ENCODE measurements at places on chromosomes 3 and 15. TPM values are rescaled to one million over a fixed set of nuclear protein-coding genes. Genes with fewer than 3 reads are reported as not detected.

DNA sequence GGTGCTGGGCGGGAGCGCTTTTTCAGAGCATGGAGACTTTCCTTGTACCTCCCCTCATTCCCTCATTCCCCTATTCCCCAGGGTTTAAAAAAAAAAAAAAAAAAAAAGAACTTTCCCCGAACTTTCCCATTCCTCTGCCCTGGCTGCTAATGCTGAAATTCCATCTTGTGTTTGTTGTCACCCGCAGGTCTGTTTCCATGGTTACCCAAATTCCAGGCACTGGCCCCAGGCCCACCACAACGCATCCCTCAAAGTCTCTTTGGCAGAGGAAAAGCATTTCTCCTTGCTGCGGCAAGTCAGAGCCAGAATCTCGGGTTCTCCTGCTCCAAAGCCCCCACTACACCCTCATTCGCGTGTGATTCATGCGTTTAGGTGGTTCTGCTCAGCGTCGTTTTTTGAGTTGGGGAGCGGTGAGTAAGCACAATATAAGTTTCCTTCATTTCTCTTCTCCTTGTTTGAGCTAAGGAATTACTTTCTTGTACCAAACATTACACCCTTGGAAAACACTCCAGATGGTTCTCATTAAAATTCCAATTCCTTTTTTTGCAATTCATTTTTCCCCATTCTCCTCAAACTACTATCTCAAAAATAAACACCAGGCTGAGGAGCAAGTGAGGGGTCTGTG, 21.6 kb downstream of the ANAPC13 start:
- no peak for DNase-seq

- DNase-seq, result no peak
Measured at GRCh38 chr3:55718074-55718473, 231.0 kb upstream of the WNT5A start.

- DNase-seq, result no peak
Measured at GRCh38 chr3:185317674-185318073, 45.3 kb upstream of the MAP3K13 start.

- peak; percentile 44 for DNase-seq
Measured at GRCh38 chr3:167684388-167684993, 30.7 kb upstream of the WDR49 start.

DNA sequence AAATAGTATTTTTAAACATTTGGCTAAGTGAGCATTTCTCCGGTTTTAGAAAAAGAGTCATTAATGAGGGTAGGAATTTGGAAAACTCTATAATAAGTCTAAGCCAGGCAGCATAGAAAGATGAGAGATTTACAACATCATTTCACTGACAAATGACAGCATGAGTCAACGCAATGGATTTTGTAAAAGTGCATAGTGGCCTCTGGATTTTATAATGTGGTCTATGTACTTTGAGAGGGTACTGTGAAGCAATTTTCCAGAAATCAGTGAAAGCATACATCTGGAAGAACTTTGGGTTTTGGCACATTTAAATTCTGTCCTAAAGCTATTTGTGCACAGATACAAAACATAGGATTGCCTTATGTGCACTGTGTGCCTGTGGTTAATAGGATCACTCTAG, 130.8 kb upstream of the CCNL1 start:
- no peak for DNase-seq

DNA sequence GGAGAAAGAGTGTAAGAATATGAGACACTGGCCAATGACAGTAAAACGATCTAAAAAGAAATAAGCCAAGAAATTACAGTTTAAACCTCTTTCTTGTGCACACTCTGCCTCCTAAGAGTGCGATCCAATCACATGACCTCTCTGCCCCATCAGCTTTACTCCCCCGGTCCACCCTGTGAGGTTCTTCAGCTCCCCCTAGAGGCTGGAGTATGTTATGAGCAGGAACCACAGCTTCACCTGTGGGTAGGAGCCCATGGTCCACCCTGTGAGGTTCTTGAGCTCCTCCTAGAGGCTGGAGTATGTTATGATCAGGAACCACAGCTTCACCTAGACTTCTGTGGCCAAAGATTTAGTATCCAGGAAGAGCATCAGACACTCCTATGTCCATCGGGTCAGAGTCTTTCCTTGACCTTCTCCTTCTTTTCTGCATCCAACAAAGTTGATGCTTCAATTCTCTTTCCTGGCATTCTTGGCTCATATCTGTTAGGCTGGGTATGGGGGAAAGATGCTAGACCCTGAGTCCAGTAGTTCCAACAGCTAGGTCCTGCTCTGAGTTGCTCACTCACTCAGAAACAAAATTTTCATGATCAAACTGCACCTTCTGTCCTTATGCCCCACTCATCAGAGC, 164.0 kb downstream of the MINAR1 start:
- DNase-seq, result peak; percentile 54

GRCh38 chr3:25212736-25213135, 215.3 kb upstream of the RARB start:
- DNase-seq, result no peak

GRCh38 chr15:76330080-76330680, 6.4 kb upstream of the ISL2 start:
- DNase-seq, result no peak

DNA sequence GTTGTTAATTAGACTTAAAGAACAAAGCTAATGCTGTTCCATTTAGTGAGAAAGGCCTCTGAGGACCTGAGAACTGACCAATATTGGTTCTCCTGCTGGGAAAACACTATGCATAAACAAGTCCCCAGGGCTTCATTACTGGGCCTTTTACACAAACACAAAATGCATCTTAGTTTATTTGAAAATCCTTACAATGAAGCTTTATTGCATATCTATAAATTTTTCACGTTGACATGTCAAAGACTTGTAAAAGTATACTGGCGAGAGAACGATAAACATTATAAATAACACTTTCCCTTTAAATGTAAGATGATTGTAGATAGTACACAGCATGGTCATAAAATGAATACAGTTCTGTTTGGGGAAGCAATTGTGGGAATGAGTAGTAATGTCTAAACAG, 151.7 kb downstream of the ROBO2 start:
- DNase-seq, result no peak

DNA sequence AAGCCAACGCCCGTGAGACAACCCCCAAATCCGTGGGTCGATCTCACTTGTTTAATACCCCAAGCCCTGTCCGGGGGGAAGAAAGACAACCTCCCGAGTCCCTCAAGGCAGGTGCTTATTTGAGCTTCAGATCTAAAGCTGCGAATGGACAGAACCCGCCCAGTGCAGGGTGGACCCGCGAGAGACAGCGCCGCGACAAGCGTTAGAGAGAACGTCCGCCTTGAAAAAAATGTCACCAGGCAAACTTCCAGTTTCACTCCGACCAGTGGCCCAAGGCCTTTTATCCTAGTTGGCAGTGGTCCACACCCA, 740 bp upstream of the OXSR1 start:
- no peak for DNase-seq

DNA sequence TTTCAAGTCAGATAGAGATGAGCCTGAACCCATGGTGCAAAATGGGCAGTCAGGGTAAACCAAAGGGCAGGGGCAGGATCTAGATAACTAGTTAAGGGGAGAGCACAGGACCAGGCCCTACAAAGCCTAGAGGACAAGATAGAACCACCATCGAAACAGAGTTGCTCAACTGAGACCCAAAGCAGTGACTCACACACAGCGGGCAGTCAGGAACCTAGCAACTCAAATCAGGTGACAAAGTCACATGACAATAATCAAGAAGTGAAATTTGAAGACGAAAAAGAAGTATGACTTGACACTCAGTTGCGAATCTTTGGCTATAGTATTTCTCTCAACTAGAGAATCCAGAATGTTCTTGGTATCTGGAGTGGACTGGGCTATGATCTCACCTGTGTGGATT, 136.0 kb upstream of the PTPRG start:
- no peak for DNase-seq

DNA sequence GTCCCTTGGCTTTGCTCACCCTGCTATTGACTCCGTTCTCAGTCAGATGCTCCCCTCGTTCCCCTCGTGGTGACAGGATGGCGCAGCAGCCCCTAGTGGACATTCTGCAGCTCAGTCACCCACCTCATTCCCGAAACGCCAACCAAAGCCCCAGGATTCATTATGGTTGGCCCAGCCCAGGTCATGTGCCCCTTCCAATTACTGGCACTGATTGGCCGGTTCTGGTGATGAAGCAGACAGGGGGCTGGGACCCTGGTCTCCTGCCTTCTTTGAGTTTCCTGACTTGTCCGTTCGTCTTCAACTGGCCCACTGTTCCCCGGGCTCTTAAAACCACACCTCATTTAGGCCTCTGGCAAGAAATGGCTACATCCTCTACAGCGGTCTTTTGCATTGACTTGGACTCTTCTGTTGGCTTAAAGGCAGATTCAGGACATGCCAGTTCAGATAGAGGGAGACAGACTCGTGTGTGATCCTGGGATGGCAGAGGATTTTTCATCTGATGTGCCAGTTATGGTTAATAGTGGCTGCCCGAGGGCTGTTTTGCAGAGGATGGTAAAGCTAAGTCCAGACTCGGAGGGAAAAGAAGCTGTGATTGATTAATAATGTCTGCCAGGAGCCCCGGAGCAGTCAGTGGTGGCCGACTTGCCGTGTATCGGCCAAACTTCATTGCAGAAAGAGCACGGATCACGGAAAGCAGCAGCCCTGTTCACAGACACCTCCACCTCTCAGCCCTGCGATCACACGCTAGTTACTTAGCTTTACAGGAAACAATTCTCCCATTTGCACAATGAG, 37.8 kb downstream of the LSM3 start:
- DNase-seq, result peak; percentile 68

DNA sequence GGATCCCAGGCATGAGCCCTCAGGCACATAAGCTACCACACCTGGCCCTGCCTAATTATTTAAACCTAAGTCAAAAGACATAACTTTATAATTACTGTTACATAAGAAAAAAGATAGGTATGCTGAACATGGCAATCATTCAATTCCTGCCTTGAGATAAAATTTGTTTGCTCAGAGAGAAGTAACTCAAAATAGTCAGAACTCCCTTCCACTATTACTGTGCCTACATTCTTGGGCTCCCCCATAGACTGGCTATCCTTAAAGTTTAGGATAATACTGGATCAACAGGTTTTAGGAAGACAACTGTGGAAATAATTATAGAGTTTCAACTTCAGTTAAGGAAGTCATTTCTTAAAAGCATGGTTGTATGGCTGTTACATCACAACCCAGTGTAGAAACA, 9.9 kb downstream of the WDR53 start:
- DNase-seq, result no peak

DNA sequence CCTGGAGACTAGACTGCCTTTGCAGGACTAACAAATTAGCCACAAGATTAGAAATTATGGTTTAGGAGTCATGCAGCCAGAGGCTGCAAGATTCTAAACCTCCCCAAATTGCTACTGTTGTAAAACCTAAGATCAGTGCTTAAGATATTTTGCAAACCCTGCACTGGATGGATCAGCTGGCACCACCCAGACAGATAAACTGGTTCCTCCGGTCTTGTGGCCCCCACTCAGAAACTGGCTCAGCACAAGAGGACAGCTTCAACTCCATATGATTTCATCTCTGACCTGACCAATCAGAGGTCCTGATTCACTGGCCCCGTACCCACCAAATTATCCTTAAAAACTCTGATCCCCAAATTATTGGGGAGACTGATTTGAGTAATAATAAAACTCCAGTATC, 19.5 kb upstream of the PXYLP1 start:
- no peak for DNase-seq

- no peak for DNase-seq
Measured at GRCh38 chr3:124985349-124985748, 50.8 kb upstream of the MUC13 start.

GRCh38 chr15:81282606-81282895, 41.4 kb downstream of the STARD5 start:
- DNase-seq, result no peak

- no peak for DNase-seq
Measured at GRCh38 chr3:185549122-185549521, 3.3 kb downstream of the LIPH start.

- DNase-seq, result no peak
Measured at GRCh38 chr3:25665315-25666280, 891 bp upstream of the TOP2B start.

GRCh38 chr3:173395412-173396181, 1.9 kb upstream of the NLGN1 start:
- no peak for DNase-seq

DNA sequence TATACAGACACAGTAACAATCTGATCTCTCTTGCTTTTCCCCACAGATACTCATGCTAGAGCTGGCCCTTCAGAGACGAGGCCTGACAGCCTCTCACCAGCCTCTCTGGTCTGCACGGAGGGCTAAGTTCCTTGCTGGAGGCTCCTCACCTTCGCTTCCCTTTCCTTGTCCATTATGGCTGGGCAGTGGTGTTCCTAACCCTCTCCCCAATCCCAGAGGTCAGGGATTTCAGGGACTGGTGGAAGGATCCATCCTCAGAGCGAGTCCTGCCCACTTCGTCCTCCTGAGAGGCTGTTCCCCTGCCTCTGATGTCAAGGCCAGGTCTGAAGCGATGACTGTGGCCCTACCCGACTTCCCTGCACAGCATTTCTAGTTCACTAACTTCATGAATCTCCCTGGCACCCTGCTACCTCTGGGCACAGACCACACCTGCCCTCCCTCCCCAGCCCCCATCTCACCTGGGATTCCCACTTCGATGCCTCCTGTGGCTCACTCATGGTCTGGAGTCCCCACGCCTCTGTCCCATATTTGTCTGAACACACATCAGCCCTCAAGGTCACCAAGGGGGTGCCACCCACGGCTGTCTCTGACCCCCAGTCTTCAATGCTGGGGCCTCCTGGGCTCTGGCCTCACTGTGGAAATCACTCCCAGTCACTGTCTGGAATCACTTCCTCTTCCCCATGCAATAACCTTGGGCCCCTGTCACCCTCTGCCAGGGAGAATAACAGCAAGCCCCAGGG, 124.9 kb upstream of the PRR20G start:
- DNase-seq, result peak; percentile 27

DNA sequence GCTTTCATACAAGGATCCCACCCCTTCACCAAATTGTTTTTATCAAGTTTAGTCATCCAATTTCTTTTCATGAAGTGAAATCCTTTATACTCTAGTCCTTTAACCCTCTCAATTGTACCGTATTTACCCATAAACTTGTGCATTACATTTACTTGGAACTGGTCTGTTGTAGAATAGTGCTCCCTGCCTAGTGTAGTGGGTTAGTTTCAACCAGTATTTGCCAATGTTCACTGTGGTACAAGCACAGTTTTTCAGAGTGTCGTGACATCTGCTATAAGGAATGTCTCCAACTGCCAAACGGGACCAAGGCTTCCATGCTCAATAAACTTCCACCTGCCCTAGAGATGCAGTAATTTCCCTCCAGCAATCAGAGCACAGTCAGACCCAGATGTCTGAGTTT, 211.9 kb downstream of the KCNAB1 start:
- no peak for DNase-seq

ISL2 gene
- total RNA-seq, result not detected

GOLGA8G gene
- total RNA-seq, result not detected

TM6SF1 gene
- 1.6 TPM for total RNA-seq

CDHR4 gene
- not detected for total RNA-seq

AHSG gene
- 4,470 TPM for total RNA-seq

TRIM42 gene
- total RNA-seq, result not detected

PGBD4 gene
- total RNA-seq, result 1.1 TPM

ATP10A gene
- total RNA-seq, result 1.8 TPM

All from liver (tissue), 10 donors.